ENCODE measurements at places on chromosomes 7 and 10.

- no peak for DNase-seq
These were observed 331.9 kb upstream of the NUPR2 start for GRCh38 chr7:56447864-56448693.

GRCh38 chr10:103802081-103802480, 53.3 kb downstream of the SH3PXD2A start:
- DNase-seq = no peak

DNA sequence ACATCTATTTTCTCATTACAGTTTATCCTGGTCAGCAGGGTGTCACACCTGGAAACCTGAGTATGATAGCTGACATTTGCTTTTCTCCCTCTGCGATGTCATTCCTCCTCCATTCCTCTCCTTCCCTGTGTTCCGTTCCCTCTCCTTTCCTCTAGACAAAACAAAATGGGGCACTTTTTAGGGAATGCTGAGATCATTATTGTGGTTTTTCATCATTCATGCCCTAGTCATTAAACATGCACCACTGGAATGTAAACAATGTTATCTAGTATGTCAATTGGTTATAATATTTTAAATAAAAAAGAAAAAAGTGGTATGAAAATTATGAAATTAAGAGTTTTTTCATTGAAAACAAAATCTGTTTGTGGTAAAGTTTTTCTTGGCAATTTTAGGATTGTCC, 132.6 kb downstream of the MAPK8 start:
- no peak for DNase-seq

GRCh38 chr10:3812141-3812540, 27.1 kb upstream of the KLF6 start:
- DNase-seq = no peak

DNA sequence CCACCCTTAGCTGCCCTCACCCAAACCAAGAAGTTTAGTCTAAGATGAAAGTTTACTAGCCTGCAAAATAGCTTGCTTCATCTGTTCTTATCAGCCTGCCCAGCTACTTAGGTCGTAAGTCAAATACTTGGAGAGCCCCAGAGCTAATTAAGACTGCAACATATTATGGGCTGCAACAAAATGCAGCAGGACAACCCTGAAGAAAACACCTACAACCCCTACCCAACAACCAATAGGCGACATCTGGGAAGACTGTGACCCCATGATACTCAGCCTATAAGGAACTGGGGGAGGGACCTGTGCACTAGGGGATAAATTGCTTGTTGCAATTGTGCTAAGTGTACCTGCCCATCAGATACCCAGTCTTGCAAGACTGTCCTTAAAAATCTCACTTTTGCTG, 64.1 kb downstream of the LYZL2 start:
- no peak for DNase-seq

DNA sequence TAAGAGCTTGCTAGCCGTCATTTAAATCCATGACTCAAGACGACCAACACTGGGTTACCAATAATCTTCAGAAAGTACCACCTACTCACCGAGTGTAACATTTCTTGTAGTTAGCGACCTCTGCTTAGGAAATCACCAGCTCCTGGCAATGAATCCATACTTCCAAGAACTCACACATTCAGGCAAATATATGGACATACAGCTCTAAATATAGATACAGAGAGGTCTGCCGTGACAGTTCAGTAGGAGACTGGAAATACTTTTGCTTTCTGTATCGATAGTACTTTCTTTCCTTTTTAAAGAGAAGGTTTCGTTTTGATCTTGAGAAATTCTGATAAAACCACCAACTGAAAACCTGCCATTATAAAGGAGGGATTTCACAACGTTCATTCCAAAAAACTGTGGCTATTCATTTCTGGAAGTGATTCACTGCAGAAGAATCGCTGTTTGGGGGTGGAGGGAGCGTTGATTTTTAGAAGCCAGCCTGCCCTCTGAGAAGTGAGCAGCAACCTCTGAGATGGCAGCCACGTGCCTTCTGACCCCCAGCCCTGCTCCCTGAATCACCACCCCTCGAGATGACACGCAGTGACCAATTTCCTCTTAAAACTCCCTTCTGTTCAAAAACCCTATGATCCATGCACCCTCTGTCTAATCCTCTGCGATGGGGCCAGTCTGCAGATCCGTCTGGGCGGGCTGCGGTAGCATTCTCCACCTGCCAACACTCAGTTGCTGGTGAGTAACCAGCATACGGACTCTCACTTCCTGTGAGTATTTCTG, 179.0 kb upstream of the KLF14 start:
- peak; percentile 24 for DNase-seq

- no peak for DNase-seq
These were observed 458.0 kb upstream of the GALNT17 start for GRCh38 chr7:70673778-70674570.

GRCh38 chr7:24406053-24406788, 122.2 kb downstream of the NPY start:
- DNase-seq = no peak

- DNase-seq = no peak
These were observed 29.3 kb downstream of the SLC39A12 start for GRCh38 chr10:17980846-17981565.

DNA sequence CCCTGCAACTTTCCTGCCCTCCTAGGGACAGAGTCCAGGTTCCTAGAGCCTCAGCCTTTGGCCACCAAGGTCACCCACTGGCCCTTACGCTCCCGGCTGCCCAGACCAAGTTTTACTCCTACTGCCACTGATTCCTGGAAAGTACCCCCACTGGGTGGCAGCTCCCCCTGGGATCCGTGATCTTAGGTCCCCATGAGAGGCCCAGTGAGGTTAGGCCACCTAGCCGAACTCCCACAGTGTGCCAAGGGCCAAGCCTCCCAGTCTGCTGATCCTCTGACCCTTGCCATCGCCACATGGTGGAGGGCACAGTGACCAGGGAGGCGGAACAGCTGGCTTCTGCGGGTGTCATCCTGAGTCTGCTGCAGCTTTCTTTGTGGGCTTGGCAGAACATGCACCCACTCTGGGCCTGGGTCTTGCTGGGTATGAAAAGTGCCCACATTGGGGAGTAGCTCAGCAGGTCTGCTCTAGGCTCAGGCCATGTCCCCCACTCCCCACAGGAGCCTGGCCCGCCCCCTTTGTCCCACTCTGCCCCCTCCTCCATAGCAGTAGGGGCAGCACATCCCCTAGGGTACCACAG, 40.5 kb upstream of the PPIF start:
- DNase-seq = no peak

DNA sequence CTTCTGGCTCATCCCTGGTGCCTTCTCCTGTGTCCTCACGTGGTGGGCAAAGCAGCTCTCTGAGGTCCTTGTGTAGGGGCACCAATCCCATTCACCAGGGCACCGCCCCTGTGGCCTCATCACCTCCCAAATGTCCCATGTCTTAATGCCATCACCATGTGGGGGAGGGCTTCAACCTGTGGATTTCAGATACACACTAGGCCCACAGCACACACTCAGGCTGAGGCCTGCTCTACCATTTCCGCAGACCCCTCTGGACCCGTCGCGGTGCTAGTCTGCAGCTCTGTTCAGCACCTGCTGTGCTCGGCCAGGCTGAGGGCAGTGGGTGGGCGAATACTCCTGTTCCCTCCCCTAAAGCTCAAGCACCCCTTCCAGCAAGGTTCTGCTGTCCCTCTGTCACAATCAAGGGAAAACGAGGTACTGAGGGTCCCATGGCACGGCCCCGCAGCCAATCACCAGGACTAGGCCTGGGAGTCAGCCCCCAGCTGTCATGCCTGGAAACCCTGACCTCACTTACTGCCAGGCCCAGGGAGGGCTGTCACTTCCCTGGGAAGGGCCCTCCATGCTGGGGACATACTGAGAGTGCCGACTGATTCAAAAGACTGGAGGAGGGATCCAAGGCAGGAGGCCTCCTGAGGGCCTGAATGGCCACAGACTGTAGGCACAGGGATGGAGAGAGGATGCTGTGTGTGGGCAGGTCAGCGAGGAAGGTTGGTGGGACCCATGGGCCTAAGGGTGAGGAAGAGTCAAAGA, 123.8 kb upstream of the RET start:
- DNase-seq = no peak

GRCh38 chr10:43206391-43207235, 60.3 kb downstream of the RASGEF1A start:
- no peak for DNase-seq

DNA sequence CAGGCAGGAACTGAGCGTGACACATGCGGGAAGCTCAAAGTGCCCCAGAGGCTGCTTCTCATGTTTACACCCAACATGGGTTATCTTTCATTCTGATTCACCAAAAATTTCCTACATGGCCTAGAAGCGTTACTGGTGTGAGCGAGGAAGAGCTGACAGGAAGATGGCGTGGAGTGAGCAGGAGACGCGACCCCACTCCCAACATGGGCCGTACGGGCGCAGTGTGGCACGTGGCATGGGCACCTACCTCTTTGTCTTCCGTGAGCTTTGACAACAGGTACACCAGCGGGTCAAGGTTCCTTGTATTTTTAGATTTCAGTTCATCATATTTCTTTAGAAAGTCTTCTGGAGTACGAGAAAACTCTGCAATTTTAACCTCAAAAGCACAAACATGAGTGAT, 8.9 kb downstream of the TUBGCP2 start:
- DNase-seq = no peak

DNA sequence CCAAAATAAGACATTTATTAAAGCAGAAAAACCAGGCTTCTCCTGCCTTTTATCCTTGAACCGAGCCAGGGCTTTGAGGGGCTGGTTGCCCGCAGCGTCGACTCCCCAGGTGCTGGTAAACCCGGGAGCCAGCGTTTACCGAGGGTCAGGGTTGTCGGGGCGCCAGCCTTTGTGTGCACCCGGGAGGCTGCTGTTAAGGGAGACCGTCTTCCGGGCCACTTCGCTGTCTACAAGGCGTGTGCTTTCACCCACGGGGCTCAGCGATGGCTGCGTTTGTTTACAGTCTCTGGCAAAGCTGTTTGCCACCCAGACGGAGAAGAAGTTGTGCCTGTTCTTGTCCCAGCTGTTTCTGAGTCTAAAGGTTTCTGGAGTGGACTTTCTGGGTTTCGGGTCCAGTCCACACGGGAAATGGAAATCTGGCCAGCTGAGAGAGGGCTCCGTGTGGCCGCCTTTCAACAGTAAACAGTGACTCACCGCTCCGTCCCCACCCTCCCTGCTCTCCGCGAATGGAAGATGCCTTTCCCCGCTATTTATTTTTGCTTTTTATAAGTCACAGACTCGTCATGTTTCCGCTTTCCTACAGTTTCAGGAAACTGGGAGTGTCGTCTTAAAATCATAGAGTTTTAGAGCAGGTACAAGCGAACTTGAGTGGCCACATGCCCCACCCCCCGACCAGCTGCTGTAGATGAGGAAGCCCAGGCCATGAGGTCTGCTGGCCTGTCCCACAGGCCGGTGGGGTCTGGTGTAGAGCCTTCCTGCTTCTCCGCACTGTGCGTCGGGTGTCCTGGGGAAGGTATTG, 2.2 kb downstream of the MAFK start:
- no peak for DNase-seq

- DNase-seq = no peak
These were observed 69.0 kb downstream of the CYTH3 start for GRCh38 chr7:6203381-6203780.

DNA sequence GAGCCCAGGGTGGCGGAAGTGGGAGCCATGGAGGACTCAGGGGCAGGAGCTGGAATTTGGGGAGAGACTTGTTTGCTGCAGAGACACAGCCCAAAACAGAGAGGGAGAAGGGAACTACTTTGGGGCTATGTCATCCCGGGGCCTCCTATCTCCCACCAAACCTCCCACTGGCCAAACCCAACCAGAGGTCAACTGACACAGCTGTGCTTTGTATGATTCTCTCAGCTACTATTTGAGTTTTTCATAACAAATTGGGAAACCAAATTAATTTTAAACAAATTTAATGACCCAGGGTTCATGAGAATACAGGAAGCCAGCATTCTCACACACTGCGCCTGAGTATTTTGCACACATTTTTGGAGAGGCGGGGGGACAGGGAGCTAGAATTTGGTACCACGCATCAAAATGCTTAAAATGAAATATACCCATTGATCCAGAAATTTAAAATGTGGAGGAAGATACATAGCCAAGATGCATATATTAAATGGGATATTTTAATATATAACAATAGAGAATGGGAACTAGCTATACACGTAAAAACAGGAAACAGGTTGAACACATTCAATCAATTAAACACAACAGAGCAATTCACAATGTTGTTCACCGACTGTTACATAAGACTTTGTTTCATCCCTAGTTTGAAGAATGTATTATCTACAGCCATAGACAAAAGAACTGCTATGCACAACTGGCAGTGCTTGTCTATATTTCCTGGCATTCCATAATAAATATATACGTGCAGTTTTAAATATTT, 105.3 kb downstream of the PARD3 start:
- no peak for DNase-seq

DNA sequence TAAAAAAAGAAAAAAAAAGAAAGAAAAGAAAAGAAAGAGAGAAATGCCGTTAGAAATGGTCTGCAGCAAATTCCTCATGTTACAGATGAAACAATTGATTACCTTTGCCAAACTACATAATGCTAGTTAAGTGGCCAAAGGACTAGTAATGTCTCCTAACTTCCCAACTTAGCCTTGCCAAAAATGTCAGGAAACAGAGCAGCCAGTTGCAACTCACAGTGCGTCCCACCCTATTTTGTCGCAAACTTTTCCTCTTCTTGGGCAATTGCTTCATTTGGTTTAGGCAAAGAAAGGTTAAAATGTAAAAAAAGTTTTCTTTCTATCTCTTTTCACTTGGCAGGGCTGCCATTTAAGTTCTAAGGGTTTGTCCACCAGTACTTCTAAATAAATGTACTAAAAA, 53.1 kb downstream of the APBB1IP start:
- no peak for DNase-seq

DNA sequence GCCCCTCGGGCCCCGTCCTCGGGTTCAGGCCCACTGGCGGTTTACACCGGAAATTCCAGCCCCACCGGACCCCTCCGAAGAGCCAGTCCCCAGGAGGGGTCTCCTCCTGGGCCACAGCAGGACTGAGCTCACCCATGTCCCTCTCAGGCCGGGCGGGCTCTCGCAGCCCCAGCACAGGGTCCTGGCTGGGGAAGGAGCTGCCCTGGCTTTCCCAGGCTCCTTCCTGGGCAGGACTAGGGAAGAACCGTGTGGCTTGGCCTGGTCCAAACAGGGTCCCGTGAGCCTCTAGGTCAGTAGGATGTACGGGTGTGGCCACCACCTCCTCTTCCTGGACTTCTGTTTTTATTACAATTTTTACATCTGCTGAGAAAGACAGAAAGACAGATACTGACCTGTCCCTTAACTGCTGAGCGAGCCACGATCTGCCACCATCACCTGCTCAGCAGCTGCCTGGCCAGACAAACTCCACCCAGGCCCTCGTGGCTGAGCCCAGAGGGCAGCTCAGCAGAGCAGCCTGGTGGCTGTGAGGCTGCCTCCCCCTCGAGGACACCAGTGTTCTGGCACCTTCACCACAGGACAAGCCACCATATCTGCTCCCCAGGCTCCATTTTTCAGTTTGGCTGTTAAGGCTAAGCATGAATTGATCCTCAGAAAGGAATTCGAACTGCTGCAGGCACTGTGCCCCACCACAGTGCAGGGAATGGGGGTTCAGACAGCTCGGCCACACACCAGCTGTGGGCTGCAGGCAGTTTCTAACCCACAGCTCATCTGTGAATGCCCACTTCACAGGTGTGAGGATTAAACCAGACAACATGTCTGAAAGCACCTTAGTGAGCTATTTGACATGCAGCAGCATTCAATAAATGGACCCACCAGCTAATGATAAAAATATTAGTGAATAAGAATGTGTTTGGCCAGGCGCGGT, 14.5 kb upstream of the ZNF777 start:
- DNase-seq = no peak

Data from esophagus squamous epithelium (tissue), 5 donors.